ENCODE measurements at places on chromosomes 6 and 20. TPM values are rescaled to one million over a fixed set of nuclear protein-coding genes. Genes with fewer than 3 reads are reported as not detected.
A peak's percentile ranks its signal among the peaks of the same experiment; 100 is the strongest.

Gene SAMD3
- total RNA-seq: 3.1 TPM

Gene ZSCAN23
- 5.3 TPM for total RNA-seq

Gene FAM83D
- total RNA-seq: 23.1 TPM

GRCh38 chr6:56660381-56660730 lies 17.7 kb upstream of the DST start:
- no peak overlapping the region for H3K4me3 ChIP-seq
- H3K36me3 ChIP-seq: peaks cover 4% of the 10 kb centered on the region
- H3K27me3 ChIP-seq: no peaks in the 10 kb centered on the region
- DNase-seq: peak; percentile 42
- H3K27ac ChIP-seq: no peak overlapping the region

- H3K4me3 ChIP-seq: no peak overlapping the region
- H3K27me3 ChIP-seq: no peaks in the 10 kb centered on the region
- DNase-seq: peak; percentile 72
- no peak overlapping the region for H3K27ac ChIP-seq
- peaks cover 8% of the 10 kb centered on the region for H3K4me1 ChIP-seq
These were observed 33.7 kb downstream of the FAM50B start for GRCh38 chr6:3882866-3883265.

DNA sequence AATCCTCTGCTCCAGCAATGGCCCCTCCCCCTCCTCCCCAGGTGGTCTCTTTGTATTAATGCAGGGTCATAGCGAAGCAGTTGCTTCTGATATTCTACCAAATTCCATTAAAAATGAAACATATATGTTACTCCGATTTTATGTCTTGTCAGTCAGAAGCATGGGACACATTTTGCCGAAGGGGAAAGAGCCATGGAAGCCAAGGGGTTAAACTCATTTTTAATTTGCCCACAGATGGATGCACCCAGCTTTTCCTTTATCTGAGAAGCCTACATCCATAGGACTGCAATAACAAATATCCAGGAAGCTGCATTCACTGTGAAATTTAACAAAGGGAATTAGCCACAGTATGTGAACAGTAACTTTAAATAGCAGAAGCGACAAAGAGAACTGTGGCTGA lies 688.2 kb downstream of the QKI start:
- no peak overlapping the region for H3K27ac ChIP-seq
- H3K36me3 ChIP-seq: no peaks in the 10 kb centered on the region
- no peak for DNase-seq
- no peaks in the 10 kb centered on the region for H3K4me1 ChIP-seq
- no peaks in the 10 kb centered on the region for H3K27me3 ChIP-seq
- no peak overlapping the region for H3K4me3 ChIP-seq

DNA sequence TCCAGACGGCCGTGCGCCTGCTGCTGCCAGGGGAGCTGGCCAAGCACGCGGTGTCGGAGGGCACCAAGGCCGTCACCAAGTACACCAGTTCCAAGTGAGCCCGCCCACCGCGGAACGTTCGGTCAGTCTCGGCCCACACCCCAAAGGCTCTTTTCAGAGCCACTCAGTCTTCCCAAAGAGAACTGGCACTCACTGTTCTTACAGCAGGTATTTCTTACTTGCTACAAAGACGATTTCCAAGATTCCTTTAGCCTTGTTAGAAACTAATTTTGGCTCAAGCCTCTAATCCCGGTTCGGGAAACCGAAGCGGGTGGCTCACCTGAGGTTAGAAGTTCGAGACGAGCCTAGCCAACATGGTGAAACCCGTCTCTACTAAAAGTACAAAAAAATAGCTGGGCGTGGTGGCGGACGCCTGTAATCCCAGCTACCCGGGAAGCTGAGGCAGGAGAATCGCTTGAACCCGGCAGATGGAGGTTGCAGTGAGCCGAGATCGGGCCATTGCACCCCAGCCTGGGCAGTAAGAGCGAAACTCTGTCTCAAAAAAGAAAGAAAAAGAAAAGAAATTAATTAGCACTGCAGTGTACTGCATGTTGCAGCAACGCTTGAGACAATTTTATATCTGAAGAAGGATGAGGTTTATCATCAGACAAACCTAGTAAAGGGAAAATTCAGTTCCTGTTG lies 73.1 kb downstream of the OR2B2 start:
- no peaks in the 10 kb centered on the region for H3K27me3 ChIP-seq
- H3K4me3 ChIP-seq: peak overlapping the region; percentile 63
- no peaks in the 10 kb centered on the region for H3K36me3 ChIP-seq
- H3K4me1 ChIP-seq: no peaks in the 10 kb centered on the region
- H3K27ac ChIP-seq: peak overlapping the region; percentile 75

GRCh38 chr6:6599468-6599873 lies 11.0 kb downstream of the LY86 start:
- no peaks in the 10 kb centered on the region for H3K4me1 ChIP-seq
- no peaks in the 10 kb centered on the region for H3K27me3 ChIP-seq
- H3K4me3 ChIP-seq: no peak overlapping the region
- H3K27ac ChIP-seq: no peak overlapping the region
- no peaks in the 10 kb centered on the region for H3K36me3 ChIP-seq

DNA sequence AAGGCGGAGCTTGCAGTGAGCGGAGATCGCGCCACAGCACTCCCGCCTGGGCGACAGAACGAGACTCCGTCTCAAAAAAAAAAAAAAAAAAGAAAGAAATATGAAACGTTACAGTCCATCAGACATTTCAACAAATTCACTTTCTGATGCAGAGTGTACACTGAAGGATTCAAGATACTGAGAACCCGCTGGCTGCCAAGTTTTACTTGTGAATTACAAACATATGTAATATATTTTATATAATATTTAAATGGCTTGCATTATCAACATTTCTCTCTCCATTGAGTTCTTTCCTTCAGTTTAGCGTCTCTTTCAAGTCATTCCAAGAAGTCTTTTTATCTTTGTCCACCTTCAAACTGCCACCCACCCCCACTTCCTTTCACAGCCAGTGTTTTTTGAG lies 240.9 kb upstream of the RNF217 start:
- no peaks in the 10 kb centered on the region for H3K36me3 ChIP-seq
- no peak overlapping the region for H3K4me3 ChIP-seq
- DNase-seq: no peak
- no peaks in the 10 kb centered on the region for H3K4me1 ChIP-seq
- no peak overlapping the region for H3K27ac ChIP-seq

Data from IMR-90 (cell line).